ENCODE measurements at places on chromosomes 12 and 14.

DNA sequence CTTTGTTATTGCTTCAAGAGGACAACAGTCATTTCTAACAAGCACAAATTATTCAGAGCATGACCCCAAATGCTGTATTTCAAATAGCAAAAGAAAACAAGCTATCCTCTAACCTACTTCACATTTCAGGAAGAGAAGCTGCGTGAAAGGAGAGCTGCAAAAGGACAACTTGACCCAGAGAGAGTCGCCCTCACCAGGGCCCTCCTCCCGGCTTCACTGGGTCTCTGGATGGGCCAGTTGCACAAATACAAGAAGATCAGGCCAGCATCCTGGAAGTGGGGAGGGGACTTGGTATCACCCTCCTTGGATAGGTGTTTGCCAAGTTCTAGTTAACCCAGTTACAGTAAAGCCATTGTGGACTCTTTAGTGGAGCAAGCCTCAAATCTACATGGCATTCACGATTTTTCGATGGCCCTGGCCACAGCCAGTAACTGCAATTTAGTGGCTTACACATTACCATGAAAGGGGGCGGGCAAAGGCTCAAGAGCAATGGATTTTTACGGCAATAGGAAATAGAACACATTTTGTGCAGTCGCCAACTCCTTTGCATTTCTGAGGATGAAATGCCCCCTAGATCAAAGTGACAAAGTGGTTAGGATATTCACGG is 166.9 kb upstream of the DIO2 start:
- DNase-seq: no peak

DNA sequence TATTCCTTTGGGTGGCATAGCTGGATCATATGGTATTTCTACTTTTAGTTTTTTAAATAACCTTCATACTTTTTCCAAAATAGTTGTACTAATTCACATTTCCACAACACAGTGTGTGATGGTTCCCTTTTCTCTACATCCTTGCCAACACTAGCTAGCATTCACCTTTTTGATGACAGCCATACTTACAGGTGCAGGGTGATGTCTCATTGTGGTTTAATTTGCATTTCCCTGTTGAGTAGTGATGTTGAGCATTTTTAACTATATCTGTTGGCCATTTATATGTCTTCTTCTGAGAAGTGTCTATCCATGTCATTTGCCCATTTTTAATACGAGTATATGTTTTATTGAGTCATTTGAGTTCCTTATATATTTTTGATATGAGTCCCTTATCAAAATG is 96.1 kb downstream of the TSHR start:
- DNase-seq: no peak

GRCh38 chr12:1030779-1031178 is 39.8 kb downstream of the ERC1 start:
- DNase-seq: no peak

- DNase-seq: no peak
Observed at GRCh38 chr14:61326847-61327246, 5.5 kb downstream of the PRKCH start.

Measured in stimulated activated CD4-positive, alpha-beta T cell treated with anti-CD3 and anti-CD28 coated beads, Interleukin-1b, Interleukin-23, amount 100 ng/mL, for 48 hours (primary cell).